ENCODE measurements at places on chromosomes 7 and 10.

- DNase-seq: no peak
Measured at GRCh38 chr7:129797214-129797789, 155.5 kb downstream of the UBE2H start.

GRCh38 chr7:44238116-44238695 lies 37.4 kb downstream of the YKT6 start:
- DNase-seq: no peak

DNA sequence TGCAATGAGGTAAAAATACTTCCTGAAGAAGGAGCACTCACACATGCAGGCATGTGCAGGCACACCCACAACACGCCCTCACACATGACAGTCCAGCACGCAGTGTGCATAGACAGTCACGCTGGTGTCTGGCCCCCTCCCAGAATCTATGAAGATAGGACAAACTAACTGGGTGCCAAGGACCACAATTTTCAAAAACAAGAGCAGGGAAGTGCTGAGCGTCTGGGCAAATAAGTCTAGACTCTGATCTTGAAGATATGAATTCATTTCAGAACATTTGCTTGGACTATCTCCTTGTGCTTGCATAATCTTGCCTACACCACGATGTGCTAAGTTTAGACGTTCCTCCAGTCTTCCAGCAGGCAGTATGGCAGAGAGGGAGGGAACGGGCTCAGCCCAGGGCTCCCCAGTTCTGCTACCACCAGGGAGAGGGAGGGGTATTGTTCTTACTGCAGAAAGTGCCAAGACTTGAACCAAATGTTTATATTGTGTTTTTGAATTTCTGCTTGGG lies 276.5 kb upstream of the KLF6 start:
- DNase-seq: peak; percentile 96

- no peak for DNase-seq
Measured at GRCh38 chr7:31095286-31096197, 43.4 kb downstream of the ADCYAP1R1 start.

DNA sequence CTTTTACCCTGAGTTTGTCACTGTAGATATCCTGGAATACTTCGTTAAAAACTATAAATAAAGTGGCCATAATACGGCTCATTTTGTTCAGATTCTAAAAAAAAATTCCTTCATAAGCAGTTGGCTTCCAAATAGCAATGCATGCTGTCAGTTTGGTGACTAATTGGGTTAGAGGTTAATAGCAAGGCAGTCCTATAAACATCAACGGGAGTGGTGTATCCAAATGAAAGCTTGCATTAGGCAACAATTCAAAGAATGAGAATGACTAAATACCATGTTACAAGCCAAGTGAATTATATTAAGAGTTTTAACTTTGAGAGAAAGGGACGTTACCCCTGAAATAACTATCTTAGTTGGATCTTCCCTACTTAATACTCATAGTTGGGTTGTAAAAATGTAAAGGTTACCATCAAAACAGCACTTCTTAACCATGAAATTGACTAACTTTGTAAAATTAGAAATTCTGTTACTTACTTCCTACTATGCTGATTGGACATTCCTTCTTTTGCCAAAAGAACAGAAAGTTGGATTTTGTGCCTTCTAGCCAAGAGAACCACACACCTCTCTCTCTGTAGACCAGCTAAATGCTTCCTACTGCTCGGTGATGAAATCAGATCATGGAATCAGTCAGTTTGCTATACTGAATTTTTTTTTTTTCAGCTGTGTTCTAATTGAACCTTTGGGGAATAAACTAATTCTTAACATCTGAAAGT lies 98.0 kb downstream of the KAT6B start:
- no peak for DNase-seq

- peak; percentile 34 for DNase-seq
Measured at GRCh38 chr10:89426230-89426868, 12.0 kb downstream of the IFIT5 start.

GRCh38 chr7:107007007-107007891 lies 37.3 kb upstream of the PRKAR2B start:
- DNase-seq: no peak

DNA sequence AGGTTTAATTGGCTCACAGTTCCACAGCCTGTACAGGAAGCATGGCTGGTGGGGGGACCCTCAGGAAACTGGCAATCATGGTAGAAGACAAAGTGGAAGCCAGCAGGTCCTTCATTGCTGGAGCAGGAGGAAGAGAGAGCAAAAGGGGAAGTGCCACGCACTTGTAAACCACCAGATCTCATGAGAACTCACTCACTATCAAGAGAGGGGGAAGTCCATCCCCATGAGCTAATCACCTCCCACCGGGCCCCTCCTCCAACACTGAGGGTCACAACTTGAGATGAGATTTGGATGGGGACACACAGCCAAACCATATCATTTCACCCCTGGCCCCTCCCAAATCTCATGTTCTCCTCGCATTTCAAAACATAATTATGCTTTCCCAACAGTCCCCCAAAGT lies 171.9 kb upstream of the CACNA2D1 start:
- no peak for DNase-seq

GRCh38 chr10:128036011-128036615 lies 90.1 kb downstream of the MKI67 start:
- no peak for DNase-seq

GRCh38 chr7:128812514-128813168 lies 17.6 kb upstream of the FLNC start:
- DNase-seq: no peak

DNA sequence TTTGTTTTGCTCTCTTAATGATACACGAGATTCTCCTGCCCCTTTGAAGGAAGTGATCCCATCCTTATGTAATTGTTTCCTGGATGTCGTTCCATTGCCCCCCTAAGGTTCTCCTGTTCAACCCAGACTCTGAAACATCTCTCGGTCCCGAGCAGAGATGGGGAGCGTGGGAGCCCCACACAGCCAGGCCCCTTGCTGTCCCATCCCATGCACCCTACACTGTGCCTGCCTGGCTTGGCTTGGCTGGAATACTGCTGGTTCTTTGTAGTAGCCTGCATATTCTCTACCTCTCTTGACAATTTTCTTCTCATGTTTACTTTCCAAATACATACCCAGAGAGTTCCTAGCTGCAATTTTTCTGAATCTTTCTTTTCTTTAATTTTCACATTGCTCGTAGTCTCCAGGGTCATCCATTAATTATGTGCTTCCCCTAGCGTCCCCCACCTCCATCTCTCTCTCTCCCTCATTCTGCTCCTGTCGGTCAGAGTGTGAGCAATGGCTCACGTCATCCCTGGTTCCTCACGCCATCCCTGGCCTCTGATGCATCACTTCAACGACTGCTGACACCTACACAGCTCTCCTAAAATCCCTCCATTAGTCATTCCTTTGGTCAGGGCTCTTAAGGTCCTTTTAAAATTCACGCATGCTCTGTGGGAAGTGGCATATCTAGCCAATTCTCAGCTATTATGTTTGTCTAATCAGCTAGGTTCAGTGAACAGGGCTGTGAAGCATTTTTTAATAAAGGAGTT lies 32.5 kb upstream of the GPR158 start:
- no peak for DNase-seq

Measured in LNCaP clone FGC (cell line).